Stimulated activated CD4-positive, alpha-beta T cell treated with anti-CD3 and anti-CD28 coated beads, Interleukin-1b, Interleukin-23, amount 100 ng/mL, for 4 hours (primary cell): ENCODE measurements at places on chromosomes 1 and 21.

- DNase-seq = no peak
These were observed 180.0 kb downstream of the PLPP3 start for GRCh38 chr1:56399326-56399725.

DNA sequence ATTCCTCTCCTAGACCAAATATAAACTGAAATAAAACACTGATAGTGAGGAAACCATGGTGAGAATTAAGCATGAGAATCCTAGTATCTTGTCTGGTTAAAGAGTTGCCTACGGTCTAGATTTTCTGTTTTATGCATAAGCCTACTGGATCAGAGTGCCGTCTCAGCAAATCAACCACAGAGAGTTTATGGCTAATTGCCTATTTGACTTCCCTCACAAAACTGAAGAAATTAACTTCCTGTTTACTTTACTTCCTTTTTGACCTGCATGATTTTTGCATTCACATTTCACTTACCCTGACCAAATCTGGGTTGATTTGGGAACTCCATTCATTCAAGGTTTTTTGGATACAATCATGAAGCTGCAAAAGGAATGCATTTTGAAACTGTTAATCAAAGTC, 5.0 kb downstream of the GCLM start:
- no peak for DNase-seq

DNA sequence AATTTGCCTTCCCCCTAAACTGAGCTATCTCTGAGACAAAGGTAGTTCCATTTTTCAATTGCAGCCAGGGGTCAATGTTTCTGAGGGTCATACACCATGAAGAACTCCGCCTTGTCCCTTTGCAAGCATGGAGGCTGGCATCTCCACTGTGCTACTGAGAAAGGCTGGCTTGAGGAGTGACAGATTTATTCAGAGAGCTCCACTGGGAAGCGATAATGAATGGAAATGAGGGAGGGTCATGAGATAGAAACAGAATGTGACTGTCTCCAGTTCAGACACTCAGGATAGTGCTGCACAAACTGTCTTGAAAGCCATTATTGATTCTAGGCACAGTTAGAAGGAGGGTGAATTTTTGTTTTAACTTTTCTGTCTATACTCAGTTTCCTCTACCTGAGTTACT, 197.5 kb downstream of the ZNF326 start:
- DNase-seq = no peak

DNA sequence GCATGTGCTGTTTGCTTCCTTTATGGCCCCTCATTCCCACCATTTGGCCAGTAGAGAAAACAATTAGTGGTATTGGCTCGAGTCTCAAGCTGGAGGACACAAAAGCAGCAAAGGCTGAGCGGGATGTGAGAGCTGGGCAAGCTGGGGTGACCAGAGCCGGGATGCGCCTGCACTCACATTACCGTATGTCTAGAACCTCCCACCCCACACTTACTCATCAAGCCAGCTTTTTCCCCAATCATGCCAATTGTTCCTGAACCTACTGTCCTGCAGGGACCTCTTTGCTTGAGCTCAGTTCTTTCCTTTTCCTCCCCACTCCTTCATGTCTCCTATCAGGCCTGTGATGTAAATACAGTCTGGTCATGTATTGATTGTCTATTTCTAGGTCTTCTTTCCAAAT, 45.9 kb downstream of the KIRREL1 start:
- no peak for DNase-seq

DNA sequence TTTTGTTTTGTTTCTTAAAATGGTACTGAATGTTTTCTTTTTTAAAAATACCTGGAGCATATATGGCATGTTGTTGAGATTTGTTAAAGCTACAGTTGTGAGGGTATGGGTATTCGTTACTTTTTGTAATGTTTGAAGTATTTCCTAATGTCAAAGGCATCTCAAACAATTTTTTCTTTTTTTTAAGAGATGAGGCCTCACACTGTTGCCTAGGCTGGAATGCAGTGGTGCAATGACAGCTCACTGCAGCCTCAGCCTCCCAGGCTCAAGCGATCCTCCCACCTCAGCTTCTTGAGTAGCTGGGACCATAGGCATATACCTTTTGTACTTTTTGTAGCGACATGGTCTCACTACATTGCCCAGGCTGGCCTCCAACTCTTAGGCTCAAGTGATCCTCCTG, 16.1 kb downstream of the CLCN6 start:
- DNase-seq = no peak

DNA sequence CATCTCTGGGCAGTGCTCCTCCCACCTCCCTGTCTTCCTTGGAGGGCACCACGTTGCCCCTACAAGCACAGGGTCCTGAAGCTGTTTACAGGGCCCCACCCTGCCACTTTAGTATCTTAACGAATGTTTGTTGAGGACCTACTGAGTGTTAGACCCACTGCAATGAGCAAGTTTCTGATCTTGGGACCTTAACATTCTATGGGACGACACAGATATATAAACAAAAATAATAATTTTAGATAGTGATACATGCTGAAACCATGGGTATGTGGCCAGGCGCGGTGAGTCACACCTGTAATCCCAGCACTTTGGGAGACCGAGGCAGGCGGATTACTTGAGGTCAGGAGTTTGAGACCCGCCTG, 10.1 kb downstream of the ENTREP3 start:
- DNase-seq = no peak

- DNase-seq = no peak
These were observed 296.5 kb upstream of the PLXNA2 start for GRCh38 chr1:208540724-208541123.

DNA sequence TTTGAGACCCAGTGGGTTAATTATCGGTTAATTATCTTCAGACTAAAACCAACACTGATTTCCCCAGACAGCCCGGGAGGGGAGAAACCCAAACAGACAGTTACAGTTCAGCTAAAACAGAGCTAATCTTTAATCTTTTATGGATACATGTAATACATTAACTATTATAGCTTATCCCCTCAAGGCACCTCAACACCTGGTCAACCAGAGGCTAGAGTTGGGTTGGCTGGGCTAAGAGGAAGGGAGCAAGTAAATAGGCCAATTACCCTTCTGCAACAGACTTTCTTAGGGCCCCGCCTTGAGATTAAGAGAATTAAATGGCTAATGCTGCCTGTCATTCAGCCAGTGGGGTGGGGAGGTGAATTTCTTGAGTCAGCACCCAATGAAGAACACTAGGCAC, 6.6 kb upstream of the MED18 start:
- no peak for DNase-seq

DNA sequence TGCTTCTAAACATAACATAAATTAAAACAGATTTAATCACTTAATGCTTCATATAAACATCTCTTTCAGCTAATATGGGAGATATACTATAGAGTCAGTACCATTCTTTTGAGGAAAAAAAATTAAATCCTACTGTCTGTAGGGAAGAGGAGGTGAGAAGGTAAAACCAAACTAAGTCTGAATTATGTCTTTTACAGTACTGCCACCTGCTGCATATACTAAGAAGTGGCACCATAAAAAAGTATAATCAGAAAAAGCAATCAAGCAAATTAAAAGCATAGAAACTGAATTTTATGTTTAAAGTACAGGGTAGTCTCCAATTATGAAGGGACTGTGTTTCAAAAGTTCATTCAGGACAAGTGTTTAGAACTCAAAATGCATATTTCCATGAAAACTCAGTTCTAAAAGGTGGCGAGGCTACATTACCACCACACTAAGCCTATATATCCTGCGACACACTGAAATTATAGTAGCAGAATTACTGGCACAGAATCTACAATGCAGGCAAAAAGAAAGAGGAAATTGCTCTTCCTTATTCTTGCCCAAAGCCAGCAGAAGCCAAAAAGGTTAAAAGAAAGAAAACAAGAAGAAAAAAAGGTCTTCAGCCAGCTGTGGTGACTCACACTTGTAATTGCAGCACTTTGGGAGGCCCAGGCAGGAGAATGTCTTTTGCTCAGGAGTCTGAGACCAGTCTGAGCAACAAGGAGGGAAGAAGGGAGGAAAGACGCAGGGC, 9.0 kb downstream of the NSL1 start:
- DNase-seq = no peak

DNA sequence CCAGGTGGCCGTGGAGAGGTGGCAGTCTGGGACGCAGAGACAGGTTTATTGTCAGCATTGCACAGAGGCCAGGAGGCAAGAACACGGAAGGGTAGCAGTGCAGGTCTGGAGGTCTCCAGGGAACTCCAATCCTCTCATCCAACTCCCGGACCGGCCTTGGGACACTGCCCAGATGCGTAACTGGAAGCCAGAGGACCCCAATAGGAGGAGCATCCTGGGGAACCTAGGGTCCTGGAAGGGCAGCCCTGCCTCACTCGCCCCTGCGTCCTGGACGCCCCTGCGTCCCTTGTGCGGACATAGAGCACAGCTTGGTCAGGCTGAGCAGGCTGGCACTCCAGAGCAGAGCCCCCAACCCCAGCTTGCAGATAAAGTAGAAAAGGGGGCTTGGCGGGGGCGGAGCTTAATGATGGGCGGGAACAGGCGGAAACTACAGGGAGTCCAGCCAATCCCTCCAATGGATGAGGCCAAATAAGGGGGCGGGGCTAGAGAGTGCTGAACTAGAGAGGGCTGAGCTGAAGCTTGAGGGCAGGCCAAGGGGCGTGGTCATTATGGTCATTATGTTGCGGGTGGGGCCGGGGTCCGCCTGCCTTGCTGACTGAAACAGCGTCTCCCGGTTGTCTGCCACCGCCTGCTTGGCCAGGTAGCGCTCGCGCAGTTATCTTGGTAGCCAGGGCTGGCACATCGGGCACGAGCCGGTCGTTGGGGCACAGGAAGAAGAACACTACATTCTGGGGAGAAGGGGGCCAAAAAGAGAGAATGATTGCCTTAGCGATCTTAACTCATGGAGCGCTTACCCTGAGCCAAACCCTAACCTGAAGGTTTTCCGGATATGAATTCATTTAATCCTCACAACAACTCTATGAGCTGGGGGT, 3.7 kb upstream of the ARHGEF19 start:
- DNase-seq = no peak

DNA sequence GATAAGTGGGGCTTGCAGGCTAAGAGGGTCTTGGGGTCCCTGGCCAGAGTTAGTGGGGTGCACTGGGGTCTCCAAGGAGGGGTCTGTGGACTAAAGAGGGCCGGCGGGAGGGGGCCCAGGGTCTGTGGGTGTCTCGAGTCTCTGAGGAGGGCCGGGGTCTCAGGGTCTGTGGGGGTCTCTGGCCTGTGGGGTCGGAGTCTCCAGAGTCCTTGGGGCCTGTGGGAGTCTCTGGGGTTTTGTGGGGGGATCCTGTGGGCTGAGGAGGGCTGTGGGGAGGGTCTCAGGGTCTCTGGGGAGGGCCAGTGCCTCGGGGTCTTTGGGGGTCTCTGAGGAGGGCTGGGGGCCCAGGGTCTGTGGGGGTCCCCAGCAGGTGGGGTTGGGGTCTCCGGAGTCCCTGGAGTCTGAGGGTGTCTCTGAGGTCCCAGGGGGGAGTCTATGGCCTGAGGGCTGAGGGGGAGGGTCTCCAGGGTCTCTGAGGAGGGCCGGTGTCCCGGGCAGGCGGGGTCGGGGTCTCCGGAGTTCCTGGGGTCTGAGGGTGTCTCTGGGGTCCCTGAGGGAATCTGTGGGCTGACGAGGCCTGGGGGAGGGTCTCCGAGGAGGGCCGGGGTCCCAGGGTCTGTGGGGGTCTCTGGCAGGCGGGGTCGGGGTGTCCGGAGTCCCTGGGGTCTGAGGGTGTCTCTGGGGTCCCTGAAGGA, 628 bp upstream of the PLEKHM2 start:
- DNase-seq = no peak

GRCh38 chr1:41155105-41155504, 87.0 kb downstream of the SCMH1 start:
- DNase-seq = no peak

GRCh38 chr1:55400508-55400907, 185.3 kb upstream of the USP24 start:
- DNase-seq = no peak

DNA sequence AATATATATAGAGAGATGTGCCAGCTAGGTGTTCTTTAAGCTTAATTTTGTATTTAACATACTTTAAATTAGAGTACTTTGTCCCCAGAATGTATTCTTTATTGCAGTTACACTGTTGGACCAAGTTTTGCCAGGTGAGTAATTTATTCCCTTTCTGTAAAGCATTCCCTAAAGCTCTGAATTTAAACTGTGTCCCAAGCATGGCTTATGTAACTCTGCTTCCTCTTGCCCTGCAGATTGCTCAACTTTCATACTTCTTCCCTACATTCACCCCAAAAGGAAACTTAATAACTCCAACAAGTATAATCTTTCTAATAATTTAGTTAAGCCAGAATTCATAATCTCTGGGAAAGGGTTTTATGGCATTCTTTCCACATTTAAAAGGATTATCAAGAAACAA, 5.6 kb downstream of the LYPLAL1 start:
- DNase-seq = no peak

DNA sequence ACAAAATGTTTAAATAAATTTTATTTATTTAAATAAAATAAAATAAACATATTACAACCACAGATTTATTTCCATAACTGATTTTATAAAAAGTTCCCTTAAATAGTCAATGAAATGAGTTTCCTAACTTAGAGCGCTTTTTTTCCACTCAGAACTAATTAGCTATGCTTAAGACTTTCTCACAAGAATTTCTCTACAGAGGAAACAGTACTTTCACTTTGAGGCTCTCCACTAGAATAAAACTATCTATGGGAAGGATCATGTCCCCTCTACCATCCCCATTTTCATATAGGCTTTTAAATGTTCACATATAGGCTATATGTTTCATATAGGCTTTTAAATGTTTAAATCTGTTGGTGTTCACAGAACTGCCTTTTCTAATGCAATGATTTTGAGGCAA, 40.0 kb upstream of the DPH5 start:
- no peak for DNase-seq

DNA sequence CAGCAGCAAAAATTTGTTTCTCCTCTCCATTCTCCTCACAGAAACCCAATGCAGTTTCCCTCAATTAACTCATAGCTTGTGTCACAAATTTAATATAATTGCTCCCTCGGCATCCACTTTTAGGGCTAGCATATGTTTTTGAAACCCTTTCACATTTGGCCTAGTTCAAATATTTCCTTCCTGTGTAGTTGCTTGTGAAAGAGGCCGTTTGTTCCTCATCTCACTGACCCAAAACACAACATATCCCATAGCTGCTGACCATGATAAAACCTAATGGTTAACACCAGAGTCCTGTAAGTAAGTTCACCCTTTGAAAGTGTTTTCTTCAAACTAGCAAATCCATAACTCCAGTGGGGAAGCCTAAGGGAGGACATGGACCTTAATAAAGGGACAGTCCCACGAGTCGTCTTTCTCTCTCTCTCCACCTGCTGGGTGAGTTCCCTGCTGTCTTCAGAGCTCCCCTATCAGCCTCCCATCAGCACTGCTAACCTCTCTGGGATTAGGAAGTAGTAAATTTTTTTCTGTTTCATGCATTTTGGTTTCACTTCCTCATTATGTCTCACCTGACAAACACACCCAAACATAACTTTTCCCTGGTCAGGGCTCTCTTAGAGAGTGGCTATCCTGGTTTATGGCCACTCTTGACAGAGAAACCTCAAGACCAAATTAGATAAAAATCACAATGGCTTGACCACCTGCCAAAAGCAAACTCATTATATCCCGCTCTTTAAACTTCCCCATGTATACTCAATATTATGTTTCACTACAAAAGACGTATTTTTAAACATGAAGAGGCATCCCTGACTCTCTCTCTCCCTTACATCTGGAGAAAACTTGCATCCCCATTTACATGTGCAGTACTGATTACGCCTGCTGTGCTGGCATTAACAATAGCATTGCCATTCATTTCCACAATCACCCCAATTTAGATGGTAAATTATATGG, 177.7 kb upstream of the HP1BP3 start:
- DNase-seq = no peak

GRCh38 chr1:55547405-55547804, 332.2 kb upstream of the USP24 start:
- no peak for DNase-seq

- DNase-seq = no peak
These were observed 649.1 kb upstream of the USP24 start for GRCh38 chr1:55864251-55864650.

GRCh38 chr1:209304166-209304565, 279.3 kb upstream of the CAMK1G start:
- no peak for DNase-seq
